Frontal cortex (tissue), 4 donors: ENCODE measurements at places on chromosomes 3 and 15. TPM values are rescaled to one million over a fixed set of nuclear protein-coding genes. Genes with fewer than 3 reads are reported as not detected.

Gene LYZL4
- total RNA-seq, result not detected

Gene ATP11B
- total RNA-seq, result 94.6 TPM

Gene FAM98B
- 37.9 TPM for total RNA-seq

Gene SLC6A11
- total RNA-seq, result 27.3 TPM

Gene FEZF2
- 12.2 TPM for total RNA-seq

Gene ROBO1
- total RNA-seq, result 296 TPM

Gene DNAH12
- 0.82 TPM for total RNA-seq

Gene C3orf18
- 12.6 TPM for total RNA-seq

Gene PRSS50
- total RNA-seq, result not detected

Gene SPINK8
- not detected for total RNA-seq

Gene MUC20
- total RNA-seq, result 2.0 TPM

Gene NTRK3
- total RNA-seq, result 34.6 TPM

Gene SCN5A
- total RNA-seq, result 1.2 TPM

Gene SNTN
- not detected for total RNA-seq

Gene CCR3
- total RNA-seq, result not detected

Gene CHCHD6
- 33.8 TPM for total RNA-seq

Gene ITGA11
- total RNA-seq, result 2.0 TPM

Gene HTR3E
- not detected for total RNA-seq

Gene EAF1
- 33.0 TPM for total RNA-seq

Gene TF
- 4.1 TPM for total RNA-seq

Gene GHSR
- total RNA-seq, result 0.82 TPM
